ENCODE measurements at places on chromosomes 3 and 15.

- DNase-seq: no peak
Observed at GRCh38 chr3:194631696-194632095, 1.5 kb downstream of the TMEM44 start.

GRCh38 chr3:104040896-104041295 lies 1325.8 kb upstream of the ALCAM start:
- DNase-seq: no peak

DNA sequence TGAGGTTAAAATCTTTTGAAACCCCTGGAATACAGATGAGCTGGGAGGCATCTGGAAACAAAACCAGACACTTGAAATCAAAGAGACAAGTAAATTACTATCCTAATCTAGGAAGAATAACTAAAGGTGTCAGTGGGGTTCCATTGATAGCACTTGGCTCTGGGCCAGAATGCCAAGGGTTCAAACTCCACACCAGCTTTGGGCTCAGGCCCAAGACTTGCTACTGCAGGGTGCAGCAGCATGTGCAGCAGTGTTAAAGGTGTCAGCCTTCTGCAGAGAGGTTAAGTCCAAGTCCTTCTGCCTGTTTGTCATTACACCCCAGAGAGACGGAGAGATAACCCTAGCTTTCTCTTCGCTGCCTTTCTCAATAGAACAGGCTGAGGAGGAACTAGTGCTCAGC lies 273.9 kb downstream of the TIGIT start:
- no peak for DNase-seq

- DNase-seq: no peak
Observed at GRCh38 chr3:69687641-69688040, 51.6 kb upstream of the MITF start.

DNA sequence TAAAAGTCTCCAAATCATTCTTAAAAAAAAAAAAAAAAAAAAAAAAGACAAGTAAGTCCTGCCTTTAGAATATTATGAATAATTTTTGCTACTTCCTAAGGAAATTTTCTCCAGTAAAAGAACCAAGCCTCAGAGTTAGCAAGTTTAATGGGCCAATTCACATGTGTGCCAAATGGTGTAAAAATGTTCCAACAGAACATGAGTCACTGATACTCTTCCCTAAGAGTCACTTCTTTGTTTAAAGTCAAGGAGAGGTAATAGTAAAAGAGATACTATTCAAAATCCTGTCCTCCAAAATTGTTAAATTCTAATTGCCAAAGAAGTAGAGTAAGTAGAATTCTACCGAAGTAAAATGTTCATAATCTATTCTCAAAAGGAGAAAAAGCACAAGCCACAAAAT lies 17.7 kb upstream of the CPA3 start:
- no peak for DNase-seq

DNA sequence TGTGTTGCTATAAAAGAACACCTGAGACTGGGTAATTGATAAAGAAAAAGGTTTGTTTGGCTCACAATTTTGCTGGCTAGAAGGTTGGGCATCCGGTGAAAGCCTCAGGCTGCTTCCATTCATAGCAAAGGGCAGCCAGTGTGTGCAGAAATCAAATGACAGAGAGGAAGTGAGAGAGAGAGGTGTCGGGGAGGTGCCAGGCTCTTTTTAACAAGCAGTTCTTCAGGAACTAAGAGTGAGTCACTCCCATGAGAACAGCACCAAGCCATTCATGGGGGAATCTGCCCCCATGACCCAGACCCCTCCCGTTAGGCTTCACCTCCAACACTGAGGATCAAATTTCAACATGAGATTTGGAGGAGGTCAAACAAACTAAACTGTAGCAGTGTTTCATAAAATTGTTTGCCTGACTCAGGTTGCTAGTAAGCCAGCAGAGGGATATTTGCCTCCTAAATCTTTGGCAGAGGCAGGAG lies 4.5 kb upstream of the PARP15 start:
- DNase-seq: no peak

DNA sequence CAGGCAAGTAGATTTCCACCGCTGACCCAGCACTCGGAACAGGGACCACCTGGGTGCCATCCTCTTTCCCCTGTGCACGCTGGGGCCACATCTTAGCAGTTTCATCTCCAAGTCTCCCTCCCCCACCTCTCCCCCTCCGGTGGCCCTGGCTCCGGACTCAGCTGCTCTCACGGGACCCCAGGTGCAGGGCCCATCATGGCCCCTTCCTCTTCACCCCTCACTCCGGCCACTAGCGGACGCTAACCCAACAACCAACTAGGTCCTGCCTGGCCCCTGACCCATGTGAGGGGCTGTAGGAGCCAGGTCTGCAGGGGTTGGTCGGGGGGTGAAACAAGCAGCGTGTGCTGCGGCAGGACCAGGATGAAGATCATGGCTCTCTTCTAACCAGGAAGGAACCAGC lies 31.3 kb upstream of the IQSEC1 start:
- no peak for DNase-seq

GRCh38 chr3:50192689-50193141 lies 1.3 kb downstream of the GNAT1 start:
- DNase-seq: peak; percentile 66

GRCh38 chr3:45659661-45660566 lies 29.3 kb upstream of the SACM1L start:
- DNase-seq: no peak

- no peak for DNase-seq
Observed at GRCh38 chr3:121855555-121855954, 20.5 kb downstream of the EAF2 start.

- DNase-seq: no peak
Observed at GRCh38 chr15:66779331-66780009, 77.4 kb downstream of the SMAD6 start.

- no peak for DNase-seq
Observed at GRCh38 chr15:39313467-39313866, 267.4 kb upstream of the THBS1 start.

- peak; percentile 6 for DNase-seq
Observed at GRCh38 chr3:100400419-100400779, 490 bp downstream of the TOMM70 start.

GRCh38 chr3:109900783-109901182 lies 563.4 kb upstream of the DPPA4 start:
- no peak for DNase-seq

DNA sequence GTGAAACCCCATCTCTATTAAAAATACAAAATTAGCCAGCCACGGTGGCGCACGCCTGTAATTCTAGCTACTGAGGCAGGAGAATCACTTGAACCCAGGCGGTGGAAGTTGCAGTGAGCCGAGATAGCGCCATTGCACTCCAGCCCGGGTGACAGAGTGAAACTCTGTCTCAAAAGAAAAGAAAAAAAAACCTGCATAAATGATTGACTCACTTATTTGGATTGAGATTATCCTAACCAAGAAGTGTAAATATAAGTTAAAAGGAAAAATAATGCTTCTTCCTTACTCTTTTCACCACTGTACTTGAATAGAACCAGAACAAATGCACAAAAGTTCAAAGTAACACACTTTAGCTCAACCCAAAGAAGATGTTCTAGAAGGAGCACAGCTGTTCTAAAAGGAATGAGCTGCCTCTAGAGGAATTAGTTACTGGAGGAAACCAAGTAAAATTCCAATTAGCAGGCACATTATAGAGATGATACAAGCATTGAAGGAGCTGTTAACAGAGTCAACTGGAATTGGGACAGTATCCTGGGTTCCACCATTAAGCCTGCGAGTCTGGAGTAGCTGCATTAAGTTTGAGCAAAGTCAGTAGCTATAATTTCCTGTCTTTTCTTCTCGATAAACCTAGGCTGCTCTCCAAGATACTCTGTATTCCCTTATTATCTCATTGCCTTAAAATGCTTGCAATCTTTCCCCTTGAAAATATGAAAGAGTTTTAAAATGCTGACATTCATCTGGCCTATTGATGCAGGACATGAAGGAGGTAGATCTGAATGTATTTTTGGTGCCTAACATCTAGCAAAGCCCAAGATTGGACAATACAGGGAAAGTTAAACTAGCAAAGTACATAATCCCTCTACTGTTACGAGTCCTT lies 9.5 kb downstream of the MTHFS start:
- no peak for DNase-seq

- DNase-seq: no peak
Observed at GRCh38 chr3:52845157-52845556, 10.3 kb upstream of the MUSTN1 start.
